ENCODE measurements at places on chromosomes 1 and 21.
A peak's percentile ranks its signal among the peaks of the same experiment; 100 is the strongest.

- DNase-seq: no peak
Observed at GRCh38 chr1:117113199-117113598, 8.3 kb downstream of the TRIM45 start.

DNA sequence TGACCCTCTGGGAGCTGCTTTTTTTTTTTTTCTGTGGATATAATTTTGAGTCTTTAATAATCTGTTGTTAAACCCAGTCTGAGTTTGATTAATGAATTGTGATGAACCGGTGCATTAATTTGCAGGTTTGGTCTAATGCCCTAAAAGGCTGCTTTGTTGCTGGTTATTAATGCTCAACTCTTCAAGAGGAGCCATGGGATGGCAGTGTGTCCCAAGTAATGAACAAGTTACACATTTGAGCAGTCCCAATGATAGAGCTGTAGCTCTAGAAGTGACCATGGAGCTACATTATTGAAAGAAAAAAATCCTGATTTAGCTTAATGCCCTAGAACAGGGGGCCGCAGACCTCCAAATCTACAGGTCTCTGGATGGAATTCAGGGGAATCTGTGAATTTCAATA, 53.1 kb downstream of the RWDD3 start:
- DNase-seq: no peak

GRCh38 chr1:114116086-114116485, 37.6 kb downstream of the SYT6 start:
- no peak for DNase-seq

DNA sequence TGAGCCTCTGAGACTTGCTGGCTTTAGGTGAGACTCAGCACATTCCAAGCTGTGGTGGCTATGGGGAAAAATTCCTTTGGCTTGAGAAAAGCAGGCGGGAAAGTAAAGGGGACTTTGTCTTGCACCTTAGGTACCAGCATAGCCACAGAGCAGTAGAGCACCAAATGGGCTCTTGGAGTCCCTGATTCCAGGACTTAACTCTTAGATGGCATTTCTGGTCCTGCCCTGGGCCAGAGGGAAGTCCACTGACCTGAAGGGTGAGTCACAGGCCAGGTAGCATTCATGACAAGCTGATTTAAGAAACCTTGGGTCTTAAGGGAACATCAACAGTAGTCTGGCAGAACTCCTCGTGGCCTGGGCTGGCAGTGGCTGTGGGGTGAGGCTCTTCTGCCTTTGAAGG, 344.7 kb downstream of the DUSP10 start:
- no peak for DNase-seq

- DNase-seq: no peak
Observed at GRCh38 chr1:174794861-174795260, 204.9 kb upstream of the CACYBP start.

DNA sequence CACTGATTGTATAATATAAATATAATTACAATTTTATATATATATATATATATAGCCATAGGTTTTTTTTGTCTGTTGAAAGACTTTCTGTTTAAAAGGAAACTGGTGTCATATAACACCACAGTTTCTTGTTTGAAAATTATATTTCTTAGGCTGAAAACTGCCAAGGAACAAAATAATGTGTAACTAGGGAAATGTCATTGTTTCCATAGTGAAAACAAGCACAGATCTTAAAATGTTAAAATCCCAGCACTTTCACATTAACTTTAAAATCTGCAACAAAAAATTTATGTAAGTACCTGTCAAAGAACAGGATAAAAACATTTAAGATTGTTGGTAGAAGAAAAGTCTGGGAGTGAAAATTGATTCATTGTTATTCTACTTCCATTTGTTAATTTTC, 104.2 kb downstream of the ATP6V1G3 start:
- no peak for DNase-seq

- no peak for DNase-seq
Observed at GRCh38 chr1:58392083-58392482, 154.4 kb downstream of the OMA1 start.

DNA sequence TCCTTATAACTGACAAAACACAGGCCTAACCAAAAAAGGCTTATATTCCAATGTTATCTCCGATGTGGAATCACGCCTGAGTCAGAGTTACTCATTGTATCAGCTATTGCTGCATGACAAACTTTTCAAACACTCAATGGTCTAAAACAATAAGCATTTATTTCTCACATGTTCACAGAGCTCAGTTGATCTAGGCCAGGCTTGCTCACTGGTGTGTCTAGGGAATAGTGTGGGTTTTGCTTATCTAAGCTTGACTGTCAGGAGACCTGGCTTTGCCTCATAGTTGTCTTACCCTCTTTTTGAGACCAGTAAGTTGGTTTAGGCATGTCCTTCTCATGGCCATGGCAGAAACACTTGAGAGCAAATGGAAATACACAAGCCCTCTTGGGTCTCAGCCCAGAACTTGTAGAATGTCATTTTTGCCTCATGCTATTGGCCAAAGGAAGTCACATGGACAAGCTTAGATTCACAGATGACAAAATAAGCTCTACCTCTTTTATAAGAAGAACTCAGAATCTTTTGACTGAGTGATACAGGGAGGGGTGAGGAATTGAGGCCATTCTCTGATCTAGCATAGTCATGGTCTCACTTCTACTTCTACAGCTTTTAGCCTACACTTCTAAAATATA, 130.8 kb downstream of the HMCN1 start:
- DNase-seq: peak; percentile 36

DNA sequence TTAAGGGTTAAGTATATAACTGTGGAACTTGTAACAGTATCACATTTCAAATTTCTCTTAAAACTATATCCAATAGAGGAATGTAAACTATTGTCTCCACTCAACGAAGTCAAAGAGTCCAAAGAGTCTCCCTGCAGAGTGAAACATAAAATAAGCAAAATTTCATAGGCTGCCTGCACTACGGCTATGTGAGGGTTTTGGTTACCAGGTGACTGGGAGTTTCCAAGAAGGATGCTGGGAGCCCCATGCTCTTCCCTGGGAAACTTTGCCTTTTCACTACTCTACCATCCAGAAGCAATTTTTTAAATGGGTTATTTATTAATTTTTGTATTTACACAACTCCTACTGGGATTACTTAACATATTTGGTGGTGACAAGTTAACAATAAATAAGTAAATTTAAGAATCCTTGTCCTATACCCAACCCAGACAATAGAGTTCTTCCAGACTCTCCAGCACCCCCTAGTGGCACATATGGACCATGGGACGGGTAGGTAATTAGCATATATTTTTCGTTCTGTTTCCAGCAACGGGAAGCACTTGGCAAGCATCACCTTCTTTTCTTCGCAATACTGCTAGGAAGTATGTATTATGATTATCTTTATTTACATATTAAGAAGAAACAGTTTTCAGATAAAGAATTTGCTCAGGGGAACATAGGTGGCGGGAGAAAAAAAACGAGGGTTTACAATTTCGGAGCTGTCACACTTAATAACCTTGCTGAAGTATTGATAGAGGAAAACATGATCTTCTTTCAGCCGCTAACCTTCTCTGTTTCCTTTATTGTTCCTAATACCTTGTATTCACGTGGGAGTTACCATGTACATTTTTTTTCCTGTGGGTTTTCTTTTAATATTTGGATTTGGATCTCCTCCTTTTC, 3.5 kb downstream of the FMO2 start:
- peak; percentile 74 for DNase-seq

DNA sequence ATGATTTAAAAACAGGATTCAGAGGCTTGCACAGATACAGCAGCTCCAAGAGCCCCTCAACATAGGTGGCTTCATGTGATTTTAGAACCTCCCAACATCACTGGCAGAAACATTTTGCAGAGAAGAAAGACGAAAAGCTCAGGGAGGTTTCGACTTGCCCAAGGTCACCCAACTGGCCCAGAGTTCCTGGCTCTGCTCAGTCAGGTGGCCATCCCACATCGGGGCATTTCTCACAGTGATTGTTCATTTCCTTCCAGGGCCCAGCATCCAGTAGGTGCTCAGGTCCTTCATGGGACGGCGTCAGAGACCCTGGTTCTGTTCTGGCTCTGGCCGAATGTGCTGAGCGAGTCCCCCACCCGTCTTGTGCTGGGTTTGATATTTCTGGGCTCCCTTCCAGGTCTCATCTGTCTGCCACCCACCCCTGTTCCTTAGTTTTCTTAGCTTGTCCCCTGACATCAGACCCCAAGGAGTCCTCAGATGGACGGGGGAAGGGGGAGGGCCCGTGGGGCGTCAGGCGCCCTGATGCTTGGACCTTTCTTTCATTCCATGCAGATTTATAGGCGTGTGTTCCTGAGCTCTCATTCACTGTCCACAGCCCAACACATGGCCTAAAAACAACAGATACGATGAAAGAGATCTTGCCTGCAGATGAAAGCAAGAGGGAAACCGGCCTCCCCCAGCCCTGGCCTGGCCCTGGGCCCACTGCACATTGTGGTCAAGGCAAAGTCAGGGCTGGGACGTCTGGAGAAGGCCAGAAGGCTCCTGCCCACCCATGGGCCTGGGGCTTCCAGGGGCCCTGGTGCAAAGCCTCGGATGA, 123.1 kb upstream of the ZBTB40 start:
- no peak for DNase-seq

DNA sequence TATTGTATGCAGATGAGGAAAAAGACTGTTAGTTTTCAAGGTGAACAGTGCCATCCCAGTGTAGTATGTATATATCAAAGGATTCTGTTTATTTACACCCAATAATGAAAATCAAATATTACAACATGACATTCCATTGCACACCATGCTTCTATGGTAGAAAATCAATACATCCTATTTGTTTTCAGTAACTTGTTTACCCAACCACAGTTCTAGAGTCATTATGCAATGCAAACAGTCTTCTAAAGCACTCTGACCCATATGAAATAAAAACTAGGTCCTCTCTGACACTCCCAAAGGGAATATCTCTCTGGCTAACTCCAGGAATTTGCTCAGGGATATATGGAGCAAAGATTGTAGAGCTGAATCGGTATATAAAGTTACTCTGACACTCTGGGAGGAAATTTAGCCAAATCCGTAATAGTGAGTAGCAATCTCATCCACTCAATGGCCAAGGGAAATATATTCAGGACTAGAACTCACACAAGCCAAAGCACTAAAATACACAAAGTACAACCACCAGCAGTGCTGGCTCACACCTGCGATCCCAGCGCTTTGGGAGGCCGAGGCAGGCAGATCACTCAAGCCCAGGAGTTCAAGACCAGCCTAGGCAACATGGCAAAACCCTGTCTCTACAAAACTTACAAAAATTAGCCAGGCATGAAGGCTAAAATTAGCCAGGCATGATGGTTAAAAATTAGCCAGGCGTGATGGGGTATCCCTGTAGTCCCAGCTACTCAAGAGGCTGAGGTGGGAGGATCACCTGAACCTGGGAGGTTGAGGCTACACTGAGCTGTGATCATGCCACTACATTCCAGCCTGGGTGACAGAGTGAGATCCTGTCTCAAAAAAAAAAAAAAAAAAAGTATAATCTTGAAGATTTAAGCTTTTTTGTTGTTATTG, 75.2 kb downstream of the RERE start:
- DNase-seq: no peak

DNA sequence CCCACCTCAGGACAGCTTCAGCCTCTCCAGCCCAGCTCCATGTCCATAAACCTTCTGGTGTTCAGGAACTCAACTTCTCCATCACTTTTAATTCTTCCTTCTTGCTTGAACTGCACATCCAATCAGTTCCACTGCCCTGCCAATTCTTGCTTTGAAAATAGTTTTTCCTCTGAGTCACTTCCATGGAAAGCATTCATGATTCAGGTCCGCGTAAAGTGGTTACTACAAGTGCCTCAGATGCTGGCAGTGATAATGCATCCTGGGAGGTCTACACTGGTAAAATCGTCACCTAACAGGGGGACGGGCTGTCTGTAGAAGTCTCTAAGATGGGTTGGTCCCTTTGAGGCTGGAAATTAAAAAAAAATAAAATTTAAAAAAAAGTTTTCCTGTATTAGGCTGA, 25.9 kb upstream of the RCAN1 start:
- DNase-seq: peak; percentile 21

DNA sequence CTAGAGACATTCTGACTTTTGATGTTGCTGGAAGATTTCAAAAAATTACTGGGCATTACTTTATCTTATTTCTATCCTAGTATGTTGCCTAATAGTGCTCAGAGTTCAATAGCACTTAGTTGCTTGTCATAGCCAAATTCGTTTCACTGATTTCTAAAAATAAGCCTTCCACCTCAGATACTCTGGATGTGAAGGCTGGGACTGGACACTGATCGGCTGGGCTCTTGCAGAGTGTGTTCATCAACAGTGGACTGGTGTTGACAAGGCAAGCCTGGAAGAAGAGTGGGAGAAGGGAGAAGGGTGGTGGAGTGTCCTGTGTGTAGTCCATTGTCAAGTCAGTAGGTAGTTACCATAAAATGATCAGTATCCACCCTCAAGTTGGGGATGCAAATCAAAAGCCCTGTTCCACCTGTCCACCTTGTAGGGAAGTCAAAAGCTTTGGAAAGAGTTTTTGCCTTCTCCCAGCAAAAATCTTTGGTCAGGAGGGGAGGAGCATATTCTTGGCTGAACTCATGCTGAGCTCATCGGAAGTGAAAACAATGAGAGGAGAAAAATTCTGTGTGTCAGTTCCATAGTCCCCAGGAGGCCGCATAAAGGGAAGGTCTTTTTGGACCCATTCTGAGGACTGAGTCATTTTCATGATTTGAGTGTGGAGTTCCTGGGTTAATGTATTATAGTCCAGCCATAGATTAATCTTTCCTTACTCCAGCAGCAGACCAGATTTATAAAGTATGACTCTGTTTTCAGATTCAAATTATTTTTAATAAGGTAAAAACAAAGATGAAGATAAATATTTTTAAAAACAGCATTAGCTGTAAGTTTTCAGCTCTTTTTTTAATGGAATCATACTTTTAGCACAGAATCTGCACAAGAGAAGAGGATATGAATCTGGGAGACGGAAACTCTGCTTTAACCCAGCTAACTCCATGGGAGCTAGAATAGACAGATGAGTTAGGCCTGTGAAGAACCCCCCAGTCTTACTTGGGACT, 99.5 kb upstream of the BMP8A start:
- peak; percentile 53 for DNase-seq

DNA sequence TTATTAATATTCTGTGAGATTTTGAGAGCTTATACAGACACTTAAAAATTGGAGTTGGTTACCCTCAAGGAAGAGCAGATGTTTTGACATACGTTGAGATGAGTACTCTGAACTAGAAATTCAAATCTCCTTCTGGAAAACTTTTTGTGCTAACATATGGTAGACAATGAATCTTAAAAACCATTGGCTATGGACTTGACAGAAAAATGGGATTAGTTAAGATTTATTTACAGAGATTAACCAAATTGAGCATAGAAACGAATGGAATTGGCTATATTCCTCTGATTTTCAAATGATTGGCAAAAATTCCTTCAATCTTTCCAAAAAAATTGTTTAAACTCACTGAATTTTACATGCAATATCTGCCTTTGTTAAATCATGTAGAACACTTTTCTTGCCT, 1392.9 kb downstream of the BRINP3 start:
- DNase-seq: no peak

- DNase-seq: no peak
Observed at GRCh38 chr1:243848858-243849420, 1.1 kb downstream of the AKT3 start.

DNA sequence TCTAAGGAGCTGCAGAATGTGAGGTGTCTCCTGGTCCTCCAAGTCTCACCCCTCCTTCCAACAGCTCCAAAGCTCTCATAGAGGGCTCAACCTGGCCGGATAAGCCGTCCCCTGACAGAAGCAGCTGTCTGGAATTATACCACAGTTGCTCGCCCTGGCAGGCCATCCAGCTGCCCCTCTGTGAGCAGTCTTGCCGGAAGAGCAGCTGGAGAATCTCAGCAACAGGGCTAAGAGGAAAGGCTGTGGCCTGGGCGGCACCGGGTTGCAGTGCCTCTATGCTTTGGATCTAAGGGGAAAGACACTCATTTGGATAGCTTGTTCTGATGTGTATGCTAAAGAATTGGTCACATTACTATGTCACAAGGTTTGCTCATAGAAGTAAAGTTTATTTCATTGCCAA, 12.4 kb downstream of the TMCC2 start:
- DNase-seq: no peak

GRCh38 chr1:164693564-164694359, 134.8 kb downstream of the PBX1 start:
- no peak for DNase-seq

Measured in fibroblast of the conjunctiva (primary cell).